GM23338 (cell line): ENCODE measurements at places on chromosomes 12 and 14. TPM values are rescaled to one million over a fixed set of nuclear protein-coding genes. Genes with fewer than 3 reads are reported as not detected.
A peak's percentile ranks its signal among the peaks of the same experiment; 100 is the strongest.

The GPRC5D gene
- not detected in 2 replicates for total RNA-seq

The ACVRL1 gene
- total RNA-seq: 0.28 and 0.62 TPM in 2 replicates

The GLIPR1L1 gene
- not detected in 2 replicates for total RNA-seq

The MMP19 gene
- 0.08 and 1.4 TPM in 2 replicates for total RNA-seq

The APAF1 gene
- 31.2 and 34.0 TPM in 2 replicates for total RNA-seq

The PLBD1 gene
- total RNA-seq: 16.3 and 18.2 TPM in 2 replicates

- no peak for DNase-seq
These were observed 64.4 kb upstream of the FZD10 start for GRCh38 chr12:130097798-130098255.

- DNase-seq: no peak
These were observed 707.7 kb upstream of the NOVA1 start for GRCh38 chr14:27305441-27305945.

DNA sequence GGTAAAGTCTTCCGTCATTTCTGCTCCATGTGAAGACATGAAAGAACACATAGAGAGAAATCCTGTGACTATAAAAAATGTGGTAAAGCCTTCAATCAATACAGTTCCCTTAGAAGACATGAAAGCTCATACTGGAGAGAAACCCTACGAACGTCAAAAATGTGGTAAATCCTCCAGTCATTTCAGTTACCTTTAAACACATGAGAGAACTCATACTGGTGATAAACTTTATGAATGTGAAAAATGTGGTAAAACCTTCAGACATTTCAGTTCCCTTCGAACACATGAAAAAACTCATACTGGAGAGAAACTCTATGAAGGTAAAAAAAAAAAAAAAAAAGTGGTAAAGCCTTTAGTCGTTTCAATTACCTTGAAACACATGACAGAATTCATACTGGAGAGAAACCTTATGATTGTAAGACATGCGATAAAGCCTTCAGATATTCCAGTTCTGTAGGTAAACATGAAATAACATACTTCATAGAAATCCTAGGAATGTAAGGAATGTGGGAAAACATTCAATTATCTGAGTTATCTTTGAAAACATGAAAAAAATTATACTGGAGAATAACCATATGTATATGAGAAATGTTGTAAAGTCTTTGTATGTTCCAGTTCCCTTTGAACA is 60.4 kb downstream of the MAP4K5 start:
- no peak for DNase-seq

DNA sequence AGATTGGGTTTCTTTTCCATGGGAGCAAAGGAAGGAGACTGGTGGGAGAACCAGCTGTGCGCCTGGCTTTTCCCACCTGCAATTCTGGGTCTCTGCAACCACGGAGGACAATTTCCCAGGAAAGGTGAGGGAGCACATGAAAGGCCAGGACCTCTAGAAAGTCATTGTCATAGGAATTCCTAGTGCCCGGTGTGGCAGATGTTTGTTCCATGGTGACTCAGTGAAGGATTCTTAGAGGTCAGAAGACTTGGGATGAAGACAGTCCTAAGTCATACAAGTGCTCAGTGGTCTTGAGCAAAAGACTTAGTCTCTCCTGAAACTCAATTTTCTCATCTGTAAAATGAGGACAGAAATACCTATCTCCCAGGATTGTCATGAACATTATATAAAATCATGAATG is 51.3 kb downstream of the KCNA5 start:
- no peak for DNase-seq

DNA sequence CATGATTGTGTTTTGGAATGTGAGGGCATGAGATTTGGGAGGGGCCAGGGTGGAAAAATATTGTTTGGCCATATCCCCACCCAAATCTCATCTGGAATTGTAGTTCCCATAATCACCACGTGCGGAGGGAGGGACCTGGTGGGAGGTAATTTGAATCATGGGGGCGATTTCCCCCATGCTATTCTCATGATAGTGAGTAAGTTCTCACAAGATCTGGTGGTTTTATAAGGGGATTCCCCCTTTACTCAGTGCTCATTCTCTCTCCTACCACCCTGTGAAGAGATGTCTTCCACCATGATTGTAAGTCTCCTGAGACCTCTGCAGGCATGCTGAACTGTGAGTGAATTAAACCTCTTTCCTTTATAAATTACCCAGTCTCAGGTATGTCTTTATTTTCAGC is 15.7 kb downstream of the OR10P1 start:
- DNase-seq: no peak

DNA sequence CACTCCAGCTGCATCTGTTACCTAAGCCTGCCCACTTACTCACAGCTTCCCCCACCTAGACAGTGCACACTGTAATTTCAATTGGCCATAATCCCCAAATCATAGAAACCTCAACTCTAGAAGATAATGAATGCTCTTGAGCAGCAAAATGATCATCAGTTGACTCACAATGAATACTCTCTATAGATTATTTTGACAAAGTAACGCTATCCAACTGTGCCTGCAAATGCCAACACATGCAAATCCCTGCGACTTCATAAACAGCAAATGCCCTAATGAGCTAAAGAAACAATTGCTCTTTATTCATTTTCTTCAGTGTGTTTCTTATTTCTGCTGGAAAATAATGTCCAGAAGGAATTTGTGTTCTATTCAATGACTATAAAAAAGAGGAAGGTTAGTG is 319.5 kb downstream of the PAWR start:
- DNase-seq: no peak

GRCh38 chr14:68210729-68211299 is 391.2 kb downstream of the RAD51B start:
- no peak for DNase-seq

DNA sequence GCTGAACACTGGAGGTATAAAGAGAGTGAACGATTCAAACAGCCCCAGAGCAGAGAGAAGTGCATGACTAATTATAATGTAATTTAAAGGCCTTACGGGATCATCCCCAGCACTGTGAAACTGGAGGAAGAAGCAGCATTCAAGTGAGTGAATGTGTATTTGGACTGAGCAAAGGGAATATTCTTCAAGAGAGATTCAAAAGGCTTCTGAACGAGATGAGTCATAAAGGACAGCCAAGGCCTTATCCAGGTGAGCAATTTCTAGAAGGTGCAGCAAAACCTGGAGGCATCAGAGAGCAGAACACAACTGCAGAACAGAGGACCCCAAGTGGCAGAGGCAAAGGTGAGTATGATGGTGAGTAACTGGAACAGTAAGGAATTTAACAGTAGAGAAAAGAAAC is 127.2 kb downstream of the BCAT1 start:
- no peak for DNase-seq

- peak; percentile 2 for DNase-seq
These were observed 3.1 kb upstream of the HPD start for GRCh38 chr12:121861636-121862254.

DNA sequence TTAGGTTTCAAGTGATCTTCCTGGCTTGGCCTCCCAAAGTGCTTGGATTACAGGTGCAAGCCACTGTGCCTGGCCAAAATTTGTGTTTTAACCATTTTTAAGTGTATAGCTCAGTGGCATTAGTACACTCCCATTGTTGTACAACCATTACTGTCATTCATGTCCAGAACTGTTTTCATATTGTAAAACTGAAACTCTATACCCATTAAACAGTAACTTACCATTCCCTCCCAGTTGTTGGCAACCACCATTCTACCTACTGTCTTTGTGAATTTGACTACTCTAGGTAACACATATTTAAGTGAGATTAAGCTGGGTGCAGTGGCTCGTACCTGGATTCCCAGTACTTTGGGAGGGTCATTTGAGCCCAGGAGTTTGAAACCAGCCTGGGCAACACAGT is 67.3 kb upstream of the KCNH3 start:
- DNase-seq: no peak
